Activated CD4-positive, alpha-beta T cell treated with anti-CD3 and anti-CD28 coated beads, Interleukin-2, amount 10 ng/mL, durations not matched to agents 24 days and 14 days (primary cell): ENCODE measurements at places on chromosomes 2 and 18. TPM values are rescaled to one million over a fixed set of nuclear protein-coding genes. Genes with fewer than 3 reads are reported as not detected.

- DNase-seq: no peak
Measured at GRCh38 chr2:17076533-17076932, 410.9 kb upstream of the CYRIA start.

GRCh38 chr2:31163011-31163539, 24.8 kb upstream of the GALNT14 start:
- no peak for DNase-seq

DNA sequence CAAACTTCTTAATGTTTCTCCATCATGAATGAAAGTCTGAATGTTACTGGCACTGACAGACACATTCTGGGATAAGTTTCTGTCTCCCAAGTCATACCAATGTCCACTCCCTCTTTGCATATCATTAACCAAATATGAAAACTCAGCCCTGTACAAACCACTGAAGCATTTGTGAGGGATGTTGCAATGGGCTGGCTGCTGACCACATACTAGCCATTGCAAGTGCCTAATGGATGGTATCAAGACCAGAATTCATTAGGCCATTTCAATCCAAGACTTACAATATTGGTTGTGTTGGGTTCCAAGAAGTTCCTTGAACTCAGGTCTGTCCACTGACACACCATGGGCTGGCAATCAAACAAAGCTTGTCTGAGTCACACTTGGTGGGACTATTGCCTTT, 73.8 kb downstream of the CBLN2 start:
- DNase-seq: no peak

GRCh38 chr2:9310377-9310776, 103.8 kb downstream of the ASAP2 start:
- DNase-seq: no peak

- DNase-seq: no peak
Measured at GRCh38 chr2:65960953-65961352, 474.0 kb upstream of the MEIS1 start.

DNA sequence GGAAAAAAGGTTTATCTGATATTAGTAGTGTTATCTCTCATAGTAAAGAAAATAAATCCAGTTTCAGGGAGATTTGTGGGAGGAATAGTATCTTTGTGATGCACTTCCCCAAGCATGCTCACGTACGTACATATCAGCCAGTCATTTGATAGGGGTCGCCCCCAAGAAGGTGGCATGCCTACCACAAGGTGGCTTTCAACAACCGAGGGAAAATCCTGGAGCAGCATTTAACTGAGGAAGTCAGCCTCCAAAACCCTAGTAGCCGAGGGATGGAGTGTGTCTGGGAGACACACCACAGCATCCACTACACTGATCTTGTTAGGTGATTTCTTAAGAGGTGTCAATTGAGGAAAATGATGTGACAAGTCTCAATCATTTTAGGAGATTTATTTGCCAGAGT, 623.9 kb downstream of the NYAP2 start:
- DNase-seq: no peak

DNA sequence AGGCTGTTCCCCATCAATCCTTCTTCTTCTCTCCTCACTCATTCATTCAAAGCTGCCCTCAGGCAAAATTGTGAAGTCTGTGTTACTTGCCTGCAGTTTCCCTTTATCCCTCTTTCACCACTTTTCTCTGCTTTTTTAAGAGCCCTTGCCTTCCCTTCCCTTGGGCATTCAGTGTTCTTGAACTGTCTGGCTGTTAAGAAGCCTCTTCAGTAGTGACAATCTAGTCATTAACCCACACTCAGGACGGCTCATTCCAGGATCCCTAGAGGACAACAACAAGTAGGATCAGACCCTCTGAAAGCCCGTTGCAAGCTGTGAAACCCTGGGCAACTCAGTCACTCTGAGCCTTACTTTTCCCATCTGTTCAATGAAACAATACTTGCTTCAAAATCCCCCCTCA, 615.7 kb downstream of the EPHA4 start:
- DNase-seq: no peak

DNA sequence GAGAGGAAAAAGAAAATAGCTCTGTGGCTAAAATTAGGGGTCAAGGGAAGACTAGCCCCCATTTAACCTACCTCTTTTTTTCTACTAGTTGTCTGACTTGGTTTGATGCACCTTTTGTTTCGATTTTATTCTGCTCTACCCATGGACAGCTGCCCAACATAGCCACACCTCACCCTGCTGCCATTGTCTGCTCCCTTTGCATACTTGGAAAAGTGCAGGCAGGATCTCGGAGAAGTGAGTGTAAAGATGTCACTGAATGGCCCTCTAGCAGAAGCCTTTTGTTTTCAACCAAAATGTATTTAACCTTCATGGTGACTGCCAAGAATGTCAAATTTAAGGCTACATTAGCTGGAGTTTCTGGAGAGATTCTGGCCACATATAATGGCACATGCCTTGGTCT, 62.9 kb downstream of the SETBP1 start:
- no peak for DNase-seq

- DNase-seq: no peak
Measured at GRCh38 chr2:168084288-168084687, 163.1 kb downstream of the STK39 start.

- DNase-seq: no peak
Measured at GRCh38 chr2:125679903-125680302, 976.1 kb upstream of the GYPC start.

DNA sequence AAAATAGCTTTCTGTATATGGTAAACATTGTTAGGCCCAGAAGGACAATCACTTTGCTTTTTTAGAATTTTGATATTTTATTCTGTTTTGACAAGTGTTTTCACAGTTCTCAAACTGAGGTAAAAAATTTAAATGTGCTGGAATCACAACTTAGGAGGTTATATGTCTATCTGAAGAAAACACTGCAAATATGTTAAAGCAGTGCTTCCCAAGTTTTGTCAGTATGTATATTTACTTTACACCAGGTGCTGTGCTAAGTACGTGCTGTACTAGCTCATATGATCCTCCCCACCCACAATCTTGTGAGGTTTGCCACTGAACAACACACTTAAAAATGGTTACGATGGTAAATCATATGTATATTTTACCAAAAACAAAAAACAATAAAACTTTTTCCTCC, 124.2 kb downstream of the CABYR start:
- DNase-seq: no peak

DNA sequence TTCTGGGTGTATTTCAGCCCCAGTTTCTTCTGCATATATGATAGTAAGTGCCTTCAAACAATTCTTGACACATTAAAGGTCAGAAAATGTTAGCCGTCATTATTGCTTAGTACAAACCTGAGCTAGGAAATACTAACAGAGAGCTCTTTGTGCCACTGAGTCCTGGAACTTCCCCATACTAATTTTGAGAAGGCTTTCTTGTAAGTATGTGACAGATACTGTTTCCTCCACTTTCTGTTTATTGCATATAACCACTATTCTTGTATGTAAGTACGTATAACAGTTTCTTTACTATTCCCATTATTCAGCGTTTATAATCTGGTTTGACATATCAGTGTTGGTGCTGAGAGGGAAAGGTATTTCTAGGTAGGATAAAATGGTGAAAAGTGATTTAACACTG, 9.8 kb downstream of the PPP1CB start:
- DNase-seq: no peak

GRCh38 chr18:26697186-26697884, 149.0 kb upstream of the KCTD1 start:
- DNase-seq: no peak

- DNase-seq: no peak
Measured at GRCh38 chr2:8133913-8134472, 547.9 kb upstream of the ID2 start.

DNA sequence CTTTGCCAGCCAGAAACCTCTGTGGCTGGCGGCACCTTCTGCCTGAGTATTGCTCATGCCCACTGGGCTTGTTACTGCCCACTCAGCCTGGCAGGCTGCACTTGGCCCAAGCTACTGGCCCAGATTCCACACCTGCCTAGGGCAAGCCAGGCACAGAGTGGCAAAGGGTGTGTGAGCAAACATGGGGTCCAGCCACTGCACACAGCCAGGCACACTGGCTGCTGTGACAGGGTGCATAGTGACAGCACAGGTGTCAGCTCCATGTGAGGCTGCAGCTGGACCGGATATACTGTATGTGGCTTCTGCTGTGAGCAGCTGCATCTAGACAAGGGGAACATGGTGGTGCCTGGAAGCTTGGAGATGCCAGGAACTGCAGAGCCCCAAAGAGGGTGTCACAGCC, 113.9 kb downstream of the COPS8 start:
- no peak for DNase-seq

DNA sequence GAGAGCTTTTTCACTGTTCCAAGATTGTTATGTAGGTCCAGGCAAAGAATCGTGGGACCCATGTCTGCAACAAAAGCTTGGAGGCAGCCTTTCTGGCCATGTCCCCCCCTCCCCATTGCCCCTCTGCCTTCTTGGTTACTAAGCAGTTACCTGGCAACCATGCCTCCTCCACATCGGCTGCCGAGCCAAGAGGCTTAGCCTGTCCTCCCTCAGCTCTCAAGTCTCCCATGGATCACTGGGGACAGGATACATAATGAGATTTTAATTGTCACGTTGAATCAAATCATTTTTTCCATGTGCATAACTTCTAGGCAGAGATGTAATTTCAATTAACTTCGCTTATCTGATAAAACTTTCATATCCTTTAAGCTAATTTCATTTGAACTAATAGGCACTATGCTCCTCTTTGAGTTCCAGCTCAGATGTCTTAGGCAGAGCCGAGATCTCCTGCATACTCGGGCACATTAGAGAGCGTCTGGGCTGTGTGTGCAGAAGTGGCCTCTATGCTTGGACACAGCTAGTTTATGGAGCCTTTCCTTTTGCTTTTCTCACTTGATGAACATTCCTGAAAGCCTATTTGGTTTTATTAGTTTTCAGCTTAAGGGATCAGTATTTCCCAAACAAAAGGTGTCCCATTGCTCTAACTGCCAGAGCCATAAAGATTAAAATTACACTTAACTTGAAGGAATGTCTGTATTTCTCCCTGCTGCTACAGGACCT, 80.7 kb downstream of the LYPD1 start:
- DNase-seq: no peak

DNA sequence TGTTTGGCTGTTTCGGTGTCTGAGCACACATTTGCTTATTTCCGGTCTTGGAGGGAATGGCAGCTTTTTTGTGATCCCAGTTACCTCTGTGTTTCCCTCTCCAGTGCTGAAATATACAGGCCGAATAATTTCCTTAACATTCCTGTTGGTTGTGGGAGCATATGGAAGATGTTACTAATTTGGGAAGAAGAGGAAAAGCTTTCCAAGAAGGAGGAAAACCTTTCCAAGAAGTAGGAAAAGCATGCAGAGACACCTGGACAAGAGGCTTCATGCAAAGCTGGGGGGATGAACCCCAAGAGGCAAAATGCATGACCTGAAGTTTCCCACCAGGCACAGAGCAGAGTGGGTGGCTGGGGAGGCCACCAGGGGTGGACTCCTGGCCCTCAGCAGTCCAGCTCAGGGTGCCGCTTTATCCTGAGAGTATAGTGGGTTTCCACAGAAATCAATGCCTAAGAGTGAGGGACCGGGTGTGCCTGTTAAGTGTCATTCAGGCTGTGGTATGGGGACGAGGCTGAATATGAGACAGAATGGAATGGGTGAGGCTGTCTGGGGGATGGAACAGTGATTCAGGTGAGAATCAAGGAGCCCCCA, 25.5 kb upstream of the GNAL start:
- DNase-seq: peak; percentile 23

- no peak for DNase-seq
Measured at GRCh38 chr18:70126832-70127231, 78.7 kb downstream of the RTTN start.

Gene CHAC2
- total RNA-seq: 24.8 and 27.4 TPM in 2 replicates

Gene CTLA4
- total RNA-seq: 104 TPM in 2 replicates

Gene QPCT
- total RNA-seq: 2.0 and 2.1 TPM in 2 replicates
